Epithelial cell of esophagus (primary cell): ENCODE measurements at places on chromosomes 3 and 15.

- no peak for DNase-seq
These were observed 60.1 kb downstream of the MGLL start for GRCh38 chr3:127762077-127762786.

GRCh38 chr3:166456286-166456685 lies 619.1 kb upstream of the BCHE start:
- DNase-seq = peak; percentile 4

DNA sequence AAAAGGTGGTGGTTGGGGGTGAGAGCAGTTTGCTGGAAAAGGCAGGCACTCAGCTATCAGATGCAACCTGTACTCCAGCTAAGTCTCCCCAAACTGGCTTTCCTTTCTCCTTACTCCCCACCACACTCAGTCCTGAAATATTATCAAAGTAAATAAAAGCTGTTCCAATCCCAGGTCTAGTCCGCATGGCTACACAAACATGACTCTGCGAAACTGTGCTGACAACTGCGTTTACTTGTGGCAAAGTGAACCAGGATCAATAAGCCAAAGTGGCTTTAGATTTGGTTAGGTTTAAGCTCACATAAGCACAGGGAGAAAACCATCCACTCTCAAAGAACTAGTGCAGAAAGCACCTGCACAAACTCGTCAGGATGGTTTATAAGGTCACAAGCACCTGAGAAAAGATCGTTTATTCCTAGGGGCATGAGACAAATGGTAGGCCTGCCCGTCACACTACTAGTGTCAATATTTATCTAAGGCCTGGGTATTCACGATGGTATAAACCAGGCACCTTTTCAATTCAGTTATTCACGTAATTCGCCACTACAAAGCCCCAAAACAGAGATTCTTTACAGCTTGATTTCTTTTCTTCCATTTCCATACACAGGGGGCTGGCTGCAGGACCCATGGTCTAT lies 25.3 kb downstream of the LRIG1 start:
- DNase-seq = no peak

GRCh38 chr3:42277676-42278075 lies 11.7 kb upstream of the CCK start:
- DNase-seq = no peak

DNA sequence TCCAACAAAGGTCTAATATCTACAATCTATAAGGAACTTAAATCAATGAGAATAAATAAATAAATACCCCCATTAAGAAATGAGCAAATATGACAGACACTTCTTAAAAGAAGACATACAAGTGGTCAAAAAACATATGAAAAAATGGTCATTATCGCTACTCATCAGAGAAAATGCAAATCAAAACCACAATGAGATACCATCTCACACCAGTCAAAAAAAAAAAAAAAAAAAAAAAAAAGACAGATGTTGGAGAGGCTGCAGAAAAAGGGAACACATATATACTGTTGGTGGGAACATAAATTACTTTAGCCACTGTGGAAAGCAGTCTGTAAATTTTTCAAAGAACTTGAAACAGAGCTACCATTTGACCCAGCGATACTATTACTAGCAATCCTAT lies 31.6 kb upstream of the OR5H6 start:
- no peak for DNase-seq
